NCI-H1105 (cell line): ENCODE measurements at places on chromosomes 16 and 17.

- DNase-seq: no peak
Observed at GRCh38 chr17:72485596-72485995, 364.8 kb downstream of the SOX9 start.

- DNase-seq: no peak
Observed at GRCh38 chr17:14329900-14330491, 29.1 kb downstream of the HS3ST3B1 start.

GRCh38 chr16:55136356-55137150, 187.4 kb upstream of the IRX6 start:
- DNase-seq: no peak

- no peak for DNase-seq
Observed at GRCh38 chr16:22270525-22270924, 26.7 kb upstream of the POLR3E start.

DNA sequence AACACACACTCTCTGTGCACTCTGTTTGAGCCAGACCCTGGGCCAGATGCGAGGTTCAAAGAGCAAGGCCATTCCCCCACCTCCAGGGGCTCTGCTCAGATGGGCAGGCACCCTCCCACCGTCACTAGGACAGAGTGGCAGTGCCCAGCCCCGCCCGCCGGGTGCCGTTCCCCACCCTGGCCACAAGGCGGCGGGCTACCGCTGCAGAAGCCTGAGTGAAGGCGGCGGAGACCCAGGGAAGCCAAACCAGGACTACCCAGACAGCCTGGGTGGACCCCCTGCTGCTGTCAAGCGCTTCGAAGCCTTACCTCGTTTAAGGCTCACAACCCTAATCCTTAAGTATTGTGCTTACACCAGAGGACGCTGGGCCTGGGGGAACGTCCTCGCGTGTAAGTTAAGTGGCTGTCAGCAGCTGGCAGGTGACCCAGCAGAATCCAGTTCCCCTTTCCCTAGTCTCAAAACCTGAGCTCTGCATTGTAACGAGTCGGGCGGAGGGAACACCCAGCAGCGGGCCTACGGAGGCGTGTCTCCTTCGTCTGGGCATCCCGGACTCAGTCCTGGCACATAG, 4.5 kb downstream of the ARHGAP27 start:
- peak; percentile 45 for DNase-seq

DNA sequence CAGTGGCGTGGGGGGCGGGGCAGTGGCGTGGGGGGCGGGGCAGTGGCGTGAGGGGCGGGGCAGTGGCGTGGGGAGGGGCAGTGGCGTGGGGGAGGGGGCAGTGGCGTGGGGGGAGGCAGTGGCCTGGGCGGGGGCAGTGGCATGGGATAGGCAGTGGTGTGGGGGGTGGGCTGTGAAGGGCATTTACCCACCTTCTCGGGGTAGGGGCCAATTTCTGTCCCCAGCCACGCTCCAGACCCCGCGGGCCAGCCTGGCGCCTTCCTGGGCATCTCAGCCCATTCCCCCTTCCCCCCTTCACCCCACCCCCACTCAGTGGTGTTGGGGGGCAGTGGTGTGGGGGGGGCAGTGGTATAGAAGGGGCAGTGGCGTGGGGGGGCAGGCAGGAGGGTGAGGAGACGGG, 92.7 kb downstream of the LITAF start:
- no peak for DNase-seq

DNA sequence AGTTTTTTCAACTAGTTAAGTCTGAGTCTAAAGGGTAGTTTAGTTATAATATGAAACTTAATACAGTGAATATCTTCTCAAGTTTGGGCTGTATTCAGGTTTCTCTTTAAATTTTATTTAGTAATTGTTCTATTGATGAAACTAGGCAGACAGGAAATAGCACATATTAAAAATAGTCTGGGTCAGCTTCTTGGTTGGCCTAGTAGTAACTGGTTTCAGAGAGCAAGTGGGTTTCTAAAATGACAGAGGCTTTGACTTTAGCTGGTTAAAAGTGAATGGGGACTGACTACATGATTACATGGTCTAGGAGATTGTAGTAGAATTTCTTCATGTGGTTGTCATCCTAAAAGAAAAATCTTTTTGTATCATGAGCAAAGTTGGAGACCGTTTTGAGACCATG, 46.8 kb downstream of the OMG start:
- no peak for DNase-seq

- DNase-seq: no peak
Observed at GRCh38 chr16:58379736-58380135, 12.5 kb upstream of the GINS3 start.

DNA sequence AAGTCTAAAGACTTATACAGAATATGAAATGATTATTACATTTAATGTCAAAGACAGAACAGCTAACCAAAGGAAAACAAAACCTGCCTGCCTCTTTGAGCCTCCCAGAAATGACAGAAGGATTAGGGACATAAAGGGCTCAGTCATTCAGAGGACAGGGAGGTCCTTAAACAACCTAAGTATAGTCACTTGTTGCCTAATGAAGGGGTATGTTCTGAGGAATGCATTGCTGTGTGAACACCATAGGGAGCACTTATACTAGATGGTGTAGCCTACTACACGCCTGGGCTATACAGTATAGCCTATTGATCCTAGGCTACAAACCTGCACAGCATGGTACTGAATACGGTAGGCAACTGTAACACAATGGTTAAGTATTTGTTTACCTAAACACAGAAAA, 106.4 kb downstream of the PARN start:
- DNase-seq: no peak

- DNase-seq: no peak
Observed at GRCh38 chr16:89241187-89242007, 23.9 kb downstream of the ZNF778 start.

DNA sequence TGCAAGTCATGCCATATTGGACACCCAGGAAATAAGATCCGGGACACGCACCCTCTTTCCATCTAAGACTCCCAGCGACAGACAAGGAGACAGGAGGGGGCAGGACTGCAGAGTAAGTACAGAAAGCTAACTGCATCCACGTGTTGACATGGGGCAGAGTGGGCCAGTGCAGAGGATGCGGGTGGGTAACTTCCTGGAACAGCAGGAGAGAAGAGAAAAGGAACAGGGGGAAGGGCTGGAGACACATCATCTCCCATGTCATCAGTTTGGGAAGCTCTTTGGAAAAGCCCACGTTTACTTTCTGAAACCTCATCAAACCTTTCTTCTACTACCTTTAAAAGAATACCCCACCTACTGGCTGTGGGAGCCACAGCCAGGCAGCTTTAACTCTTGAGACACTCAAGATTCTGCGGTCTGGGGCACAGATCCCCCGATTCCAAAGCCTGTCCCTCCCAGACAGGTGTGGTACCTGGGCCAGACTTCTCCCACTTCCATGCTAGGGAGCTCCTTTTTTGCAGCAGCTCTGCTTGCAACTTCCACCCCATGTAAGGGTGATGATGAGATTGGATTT, 273.5 kb upstream of the RPL38 start:
- DNase-seq: no peak

GRCh38 chr17:37233036-37233435, 142.7 kb upstream of the C17orf78 start:
- no peak for DNase-seq

DNA sequence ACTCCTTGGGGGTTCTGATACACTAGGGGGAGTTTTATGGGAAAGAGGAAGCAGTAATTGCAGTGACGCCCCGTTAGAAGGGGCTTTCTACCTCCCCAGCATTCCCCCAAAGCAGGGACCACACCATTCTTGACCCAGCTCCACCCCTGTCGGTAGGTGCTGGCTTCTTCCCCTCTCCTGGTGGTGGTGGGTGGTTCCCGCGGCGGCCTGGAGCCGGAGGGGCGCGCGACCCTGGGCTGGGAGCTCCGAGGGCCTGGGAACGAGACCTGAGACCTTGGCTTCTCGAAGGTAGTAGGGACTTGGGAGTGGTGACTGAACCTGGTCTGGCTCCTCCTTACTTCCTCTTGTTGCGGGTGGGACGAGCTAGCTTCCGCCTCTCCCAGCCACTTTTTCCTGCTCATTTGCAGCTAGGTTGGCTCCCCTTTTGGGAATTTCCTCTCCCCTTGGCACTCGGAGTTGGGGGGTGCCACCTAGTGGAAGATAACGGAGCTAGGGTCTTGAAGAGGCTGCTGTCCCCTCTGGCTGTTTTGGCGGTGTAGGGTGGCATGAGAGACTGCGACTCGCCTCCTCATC, 438 bp downstream of the GRN start:
- peak; percentile 68 for DNase-seq

DNA sequence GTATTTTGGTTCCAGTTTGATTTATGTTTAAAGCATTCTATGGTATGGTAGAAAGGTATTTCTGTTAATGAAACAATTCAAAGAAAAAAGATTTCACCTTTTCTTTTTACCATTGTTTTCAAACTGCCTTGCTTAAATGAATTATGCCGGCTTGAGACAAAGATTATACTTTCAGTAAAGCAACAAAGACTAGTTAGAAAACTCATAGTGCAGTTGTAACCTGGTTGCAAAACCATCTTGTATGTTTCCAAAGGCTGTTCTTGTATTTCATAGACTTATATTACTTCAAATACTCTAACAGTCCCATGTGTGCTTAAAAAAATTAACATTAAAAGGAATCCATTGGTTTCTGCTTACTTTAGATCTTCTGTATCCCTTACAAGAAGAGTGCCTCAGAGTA, 118.5 kb upstream of the NACA2 start:
- DNase-seq: no peak

DNA sequence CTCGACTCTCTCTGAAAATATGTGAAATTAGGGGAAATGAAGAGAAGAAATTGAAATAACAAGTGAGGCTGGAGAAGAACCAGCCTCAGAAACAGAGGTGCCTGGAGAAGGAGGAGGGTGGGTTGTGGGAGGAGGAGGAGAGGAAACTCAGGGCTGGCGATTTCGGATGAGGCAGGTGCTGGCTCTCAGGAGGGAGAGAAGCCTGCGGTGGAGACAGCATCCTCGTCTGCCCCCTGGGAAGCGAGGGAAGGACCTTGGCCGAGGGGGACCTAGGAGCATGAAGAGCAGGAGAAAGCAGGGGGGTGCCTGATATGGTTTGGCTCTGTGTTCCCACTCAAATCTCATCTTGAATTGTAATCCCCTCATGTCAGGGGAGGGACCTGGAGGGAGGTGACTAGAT, 264.7 kb upstream of the TNRC6C start:
- DNase-seq: no peak

GRCh38 chr17:41343029-41343428, 7.6 kb downstream of the KRT33A start:
- DNase-seq: no peak
